ENCODE measurements at places on chromosomes 13 and 19. TPM values are rescaled to one million over a fixed set of nuclear protein-coding genes. Genes with fewer than 3 reads are reported as not detected.

DNA sequence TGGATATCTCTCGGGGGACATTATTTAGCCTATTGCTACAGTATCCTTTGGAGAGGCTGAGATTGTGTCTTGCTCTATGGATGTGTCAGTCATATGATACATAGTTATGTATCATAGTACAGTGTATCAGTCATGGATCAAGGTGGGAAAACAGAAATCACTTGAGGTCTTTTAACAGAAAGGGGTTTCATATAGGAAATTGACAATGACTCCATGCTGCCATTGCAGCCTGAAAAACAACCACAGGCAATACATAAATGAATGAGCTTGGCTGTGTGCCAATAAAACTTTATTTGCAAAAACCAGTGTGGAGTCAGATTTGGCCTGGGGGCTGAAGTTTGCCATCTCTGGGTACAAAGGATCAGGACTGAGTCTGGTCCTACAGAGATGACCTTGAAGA lies 35.4 kb downstream of the COLGALT1 start:
- DNase-seq = no peak

DNA sequence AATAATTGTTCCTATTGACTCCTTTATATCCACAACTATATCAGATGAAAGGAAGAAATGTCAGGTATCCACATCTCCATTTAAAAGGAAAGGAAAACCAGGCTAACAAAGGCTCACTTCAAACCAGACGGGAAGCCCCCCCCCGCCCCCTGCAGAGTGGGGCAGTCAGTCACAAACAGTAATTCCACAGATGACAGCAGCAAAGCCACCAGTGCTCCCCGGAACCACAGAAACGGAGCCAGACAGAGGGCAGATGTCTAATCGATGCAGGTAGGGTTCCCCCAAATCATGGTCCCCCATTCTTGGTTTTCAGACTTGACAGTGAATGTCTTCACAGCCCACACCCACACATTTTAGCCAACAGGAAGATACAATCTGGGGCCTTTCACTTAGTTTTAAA lies 100.8 kb downstream of the STK24 start:
- DNase-seq = no peak

GRCh38 chr19:20244356-20244755 lies 77.3 kb downstream of the ZNF486 start:
- DNase-seq = no peak

DNA sequence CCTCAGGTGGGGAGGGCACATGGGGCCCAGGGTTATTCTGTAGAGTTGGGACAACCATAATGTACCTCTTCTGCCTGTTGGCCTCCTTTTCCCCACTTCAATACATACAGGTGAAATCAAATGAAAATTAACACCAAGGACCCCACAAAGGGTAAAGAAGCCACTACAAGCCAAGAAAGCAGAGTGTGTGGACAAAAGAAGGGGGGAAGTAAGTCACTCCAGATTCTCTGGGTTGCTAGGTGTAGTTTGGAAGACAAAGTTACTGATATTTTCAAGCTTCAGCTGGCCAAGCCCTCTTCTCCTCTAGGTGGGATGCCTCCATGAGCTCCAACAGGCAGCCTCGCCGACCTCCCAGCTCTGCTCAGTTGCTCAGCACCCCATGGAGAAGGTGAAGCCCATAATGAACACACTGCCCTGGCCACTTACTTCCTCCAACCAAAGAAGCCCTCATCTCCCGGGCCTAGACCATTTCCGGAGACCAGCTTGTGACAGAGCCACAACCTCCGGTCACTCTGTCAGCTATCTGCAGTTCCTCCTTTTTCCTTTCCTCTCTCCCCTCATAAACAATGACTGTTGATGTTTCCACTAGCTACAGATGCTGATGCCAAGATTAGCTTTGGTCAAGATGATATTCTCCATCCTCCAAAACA lies 66.8 kb upstream of the MED4 start:
- peak; percentile 57 for DNase-seq

GRCh38 chr13:50948601-50949000 lies 39.0 kb downstream of the RNASEH2B start:
- DNase-seq = no peak

DNA sequence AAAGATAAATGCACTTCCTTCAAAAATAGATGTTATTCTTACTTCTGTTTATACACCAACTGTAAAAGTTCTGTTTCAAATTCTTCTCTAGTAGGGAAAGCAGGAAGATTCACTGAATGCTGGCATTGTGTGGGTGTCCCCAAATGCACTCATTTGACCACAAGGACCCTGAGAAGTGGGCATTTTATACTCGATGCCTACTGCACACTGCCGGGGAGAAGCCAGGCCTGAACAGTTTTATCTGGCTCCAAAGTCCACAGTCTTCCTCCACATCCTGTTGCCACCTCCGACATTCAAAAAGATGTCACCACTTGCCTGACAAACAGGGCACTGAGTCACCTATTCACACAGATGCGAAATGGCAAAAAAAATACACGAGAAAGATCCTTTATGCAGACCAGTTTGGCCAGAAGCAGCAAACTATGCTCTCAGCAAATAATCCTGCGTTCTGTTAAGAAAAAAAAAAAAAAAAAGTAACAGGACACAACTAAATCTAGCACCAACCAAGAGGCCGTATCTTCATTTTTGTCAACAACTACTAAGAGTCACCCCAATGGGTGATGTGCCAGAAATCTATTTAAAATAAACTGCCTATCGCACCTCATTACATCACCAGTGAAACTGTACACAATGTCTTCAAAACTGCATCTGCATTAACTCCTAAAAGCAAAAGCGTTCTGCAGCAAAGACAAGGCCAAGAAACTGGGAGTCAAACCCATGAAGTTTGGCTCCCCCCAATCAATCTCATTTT lies 6.2 kb downstream of the ZC3H4 start:
- no peak for DNase-seq

DNA sequence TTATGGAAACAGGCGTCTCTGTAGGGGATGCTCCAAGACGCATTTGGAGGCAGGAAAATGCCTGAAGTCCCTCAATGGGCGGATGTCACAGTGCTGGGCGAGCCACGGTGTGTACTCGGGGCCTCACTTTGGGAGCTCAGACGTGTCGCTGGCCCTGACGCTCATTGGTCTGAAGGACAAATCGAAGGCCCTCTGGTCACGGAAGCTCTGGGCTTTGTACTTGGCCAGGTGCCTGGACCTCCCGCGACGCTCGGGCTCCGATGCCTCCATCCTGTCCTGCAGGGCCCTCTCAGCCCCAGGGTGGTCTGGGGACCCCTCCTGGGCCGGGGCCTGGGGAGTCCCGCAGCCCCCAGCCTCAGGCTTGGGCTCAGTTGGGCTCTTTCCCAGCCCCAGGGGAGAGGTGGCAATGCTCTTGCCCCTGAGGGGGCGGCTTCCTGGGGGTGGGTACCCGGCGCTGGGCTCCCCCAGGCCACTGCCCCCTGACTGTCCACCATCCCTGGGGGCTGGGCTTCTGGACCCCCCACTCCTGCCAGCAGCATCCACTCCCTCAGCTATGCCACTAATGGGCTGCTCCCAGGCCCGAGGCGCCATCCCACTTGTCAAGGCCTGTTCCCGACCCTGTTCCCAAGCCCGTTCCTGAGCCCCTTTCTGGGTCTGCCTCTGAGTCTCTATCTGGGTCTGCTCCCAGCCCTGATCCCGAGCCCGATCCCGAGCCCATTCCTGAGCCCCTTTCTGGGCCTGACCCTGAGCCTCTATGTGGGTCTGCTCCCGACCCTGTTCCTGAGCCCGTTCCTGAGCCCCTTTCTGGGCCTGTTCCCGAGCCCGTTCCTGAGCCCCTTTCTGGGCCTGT lies 39.5 kb upstream of the GRTP1 start:
- no peak for DNase-seq

- no peak for DNase-seq
These were observed 2.1 kb downstream of the MEIS3 start for GRCh38 chr19:47417107-47417745.

DNA sequence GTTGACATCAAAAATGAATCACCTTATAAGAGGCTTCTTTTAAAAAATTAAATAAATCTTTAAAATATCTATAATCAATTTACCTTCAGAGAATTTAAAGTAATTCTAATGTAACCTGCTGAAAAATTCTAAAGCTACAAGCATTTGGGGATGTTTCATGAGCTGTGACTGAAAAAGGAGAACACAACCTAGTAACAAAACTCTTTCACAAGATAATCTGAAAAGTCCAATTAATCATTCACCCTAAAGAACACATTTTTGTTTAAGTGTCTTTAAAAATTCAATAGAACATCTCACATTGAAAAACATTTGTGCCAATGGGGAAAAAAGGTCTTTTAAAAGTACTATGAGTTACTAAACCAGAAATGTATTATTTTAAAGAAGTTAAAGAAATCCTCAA lies 22.8 kb downstream of the KLF12 start:
- no peak for DNase-seq

DNA sequence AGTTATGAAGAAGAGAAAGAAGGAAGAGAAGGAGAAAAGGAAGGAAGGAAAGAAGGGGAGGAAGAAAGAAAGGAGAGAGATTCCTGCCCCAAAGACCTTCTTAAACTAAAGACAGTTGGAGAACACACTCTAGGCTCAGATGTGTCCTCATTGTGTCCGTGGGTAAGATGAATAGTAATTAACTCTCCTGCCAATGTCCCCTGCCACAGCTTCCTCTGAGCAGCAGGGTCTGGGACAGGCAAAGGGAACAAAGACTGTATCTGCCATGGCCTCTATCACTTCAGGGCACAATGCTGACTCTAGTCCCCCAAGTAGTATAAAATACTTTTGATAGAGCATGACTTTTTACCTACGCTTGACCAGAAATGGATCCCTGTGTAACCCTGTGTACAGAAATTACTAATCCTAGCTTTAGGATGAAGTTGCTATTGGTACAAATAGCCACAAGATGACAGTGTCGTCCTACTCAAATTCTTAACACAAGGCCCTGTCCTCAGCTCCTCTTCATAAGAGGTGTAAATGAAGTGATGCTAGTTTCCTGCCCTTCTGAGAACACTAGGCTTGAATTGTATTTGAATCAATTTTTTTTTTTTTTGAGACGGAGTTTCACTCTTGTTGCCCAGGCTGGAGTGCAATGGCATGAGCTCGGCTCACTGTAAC lies 186.2 kb upstream of the GPR12 start:
- DNase-seq = no peak

DNA sequence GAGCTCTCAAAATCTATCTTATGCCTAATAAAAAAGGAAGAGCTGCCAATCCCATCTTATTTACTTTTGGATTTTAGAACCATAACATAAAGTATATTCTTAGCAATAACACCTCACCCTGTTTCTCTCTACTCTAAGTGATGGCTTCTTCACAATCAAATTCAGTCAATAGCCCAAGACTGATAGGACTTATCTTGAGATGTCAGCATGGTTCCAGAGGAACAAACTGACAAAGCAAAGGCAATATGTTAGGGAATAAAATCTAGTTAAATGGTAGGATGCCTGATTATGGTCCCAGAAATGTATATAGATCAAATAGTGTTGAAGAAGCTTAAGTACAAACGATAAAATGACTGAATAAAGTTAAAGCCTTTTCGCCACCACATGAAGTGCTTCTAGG lies 36.3 kb downstream of the DACH1 start:
- no peak for DNase-seq

DNA sequence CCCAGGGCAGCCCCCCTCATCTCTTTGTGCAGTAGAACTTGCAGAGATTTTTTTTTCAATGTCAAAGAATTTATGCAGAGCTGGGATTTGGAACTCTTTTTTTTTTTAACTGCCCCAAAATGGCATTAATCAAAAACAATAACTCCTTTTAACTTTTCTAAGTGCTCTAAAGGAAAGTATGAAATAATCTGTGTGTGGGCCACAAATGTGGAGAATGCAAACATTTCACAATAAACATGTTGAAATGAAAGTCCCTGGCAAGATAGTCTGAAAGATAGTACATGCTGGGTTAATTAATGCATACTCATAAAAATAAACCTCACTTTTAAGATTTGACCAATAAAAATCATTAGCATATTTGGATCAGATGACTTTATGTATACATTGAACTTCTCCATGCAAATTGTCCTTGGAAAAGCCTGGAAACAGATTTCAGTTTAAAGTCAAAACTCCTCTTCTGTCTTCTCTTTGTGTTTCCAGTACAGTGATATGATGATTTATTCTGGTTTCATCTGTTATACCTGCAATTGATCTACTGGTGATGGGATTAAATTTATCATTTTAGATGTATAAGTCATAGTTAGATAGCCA lies 30.5 kb upstream of the ZNF536 start:
- no peak for DNase-seq

DNA sequence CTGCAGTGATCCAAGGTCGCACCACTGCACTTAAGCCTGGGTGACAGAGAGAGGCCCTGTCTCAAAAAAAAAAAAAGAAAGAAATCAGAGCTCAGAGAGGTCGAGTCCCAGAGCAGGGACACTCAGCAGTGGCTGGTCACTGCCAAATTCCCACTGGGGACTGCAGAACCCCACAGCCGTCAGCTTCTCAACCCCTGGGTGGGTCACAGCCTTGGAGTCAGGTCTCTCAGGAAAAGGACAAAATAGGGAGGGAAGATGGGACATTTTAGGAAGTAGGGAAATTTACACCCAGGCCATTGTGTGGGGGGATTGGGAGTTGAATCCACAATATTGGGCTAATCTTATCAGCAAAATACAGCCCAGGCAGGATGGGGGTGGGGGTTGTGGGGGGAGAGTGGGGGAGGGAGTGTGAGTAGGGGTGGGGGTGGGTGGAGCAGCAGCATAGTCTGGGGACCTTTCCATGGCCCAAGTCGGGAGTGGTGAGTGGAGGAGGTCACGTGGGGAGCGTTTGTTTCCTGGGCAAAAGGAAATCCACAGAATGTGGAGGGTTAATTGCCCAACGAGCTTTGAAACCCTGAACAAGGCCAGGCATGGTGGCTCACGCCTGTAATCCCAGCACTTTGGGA lies 5.0 kb upstream of the CCDC194 start:
- DNase-seq = no peak

- DNase-seq = no peak
These were observed 663.8 kb upstream of the MIR17HG start for GRCh38 chr13:90683711-90684131.

GRCh38 chr13:113110852-113111315 lies 5.3 kb downstream of the F7 start:
- no peak for DNase-seq

GRCh38 chr19:1211494-1212234 lies 6.1 kb downstream of the STK11 start:
- DNase-seq = no peak

DNA sequence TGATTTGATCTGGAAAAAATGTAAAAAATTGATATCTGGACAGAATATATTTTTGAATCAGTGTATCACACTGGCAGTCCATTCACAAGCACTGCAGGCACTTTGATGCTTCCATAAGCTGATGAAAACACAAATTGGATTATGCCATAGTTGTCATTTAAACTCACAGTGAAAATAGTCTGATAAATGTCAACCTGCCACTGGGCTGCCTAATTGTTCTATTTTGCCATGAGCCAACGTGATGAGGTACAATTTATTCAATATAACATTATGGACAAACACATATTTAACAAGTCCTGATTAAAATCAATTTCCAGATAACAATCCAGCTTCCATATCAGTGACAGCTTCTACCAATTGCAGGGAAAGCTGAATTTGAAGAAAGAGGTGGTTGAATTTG lies 1244.9 kb downstream of the EFNB2 start:
- DNase-seq = no peak

GRCh38 chr19:52343548-52343947 lies 7.5 kb downstream of the ZNF610 start:
- DNase-seq = peak; percentile 64

Gene ZNF571
- 2.9 TPM for total RNA-seq

Gene KIR3DL2
- not detected for total RNA-seq

Gene NLRP9
- total RNA-seq = not detected

Gene KLK10
- 0.38 TPM for total RNA-seq

Gene NTF4
- 1.1 TPM for total RNA-seq

Gene FGF22
- 0.30 TPM for total RNA-seq

Gene TECR
- total RNA-seq = 99.6 TPM

Gene ZNF766
- 10.1 TPM for total RNA-seq

All from heart right ventricle (tissue), 16 donors.